NCI-H446 treated with DMSO at 0.1 percent for 48 hours (cell line): ENCODE measurements at places on chromosomes 12 and 14.

- no peak for DNase-seq
Measured at GRCh38 chr14:46399049-46399448, 252.5 kb downstream of the RPL10L start.

- no peak for DNase-seq
Measured at GRCh38 chr12:66203820-66204219, 14.8 kb downstream of the IRAK3 start.

GRCh38 chr12:76078748-76079147, 5.7 kb downstream of the NAP1L1 start:
- no peak for DNase-seq

DNA sequence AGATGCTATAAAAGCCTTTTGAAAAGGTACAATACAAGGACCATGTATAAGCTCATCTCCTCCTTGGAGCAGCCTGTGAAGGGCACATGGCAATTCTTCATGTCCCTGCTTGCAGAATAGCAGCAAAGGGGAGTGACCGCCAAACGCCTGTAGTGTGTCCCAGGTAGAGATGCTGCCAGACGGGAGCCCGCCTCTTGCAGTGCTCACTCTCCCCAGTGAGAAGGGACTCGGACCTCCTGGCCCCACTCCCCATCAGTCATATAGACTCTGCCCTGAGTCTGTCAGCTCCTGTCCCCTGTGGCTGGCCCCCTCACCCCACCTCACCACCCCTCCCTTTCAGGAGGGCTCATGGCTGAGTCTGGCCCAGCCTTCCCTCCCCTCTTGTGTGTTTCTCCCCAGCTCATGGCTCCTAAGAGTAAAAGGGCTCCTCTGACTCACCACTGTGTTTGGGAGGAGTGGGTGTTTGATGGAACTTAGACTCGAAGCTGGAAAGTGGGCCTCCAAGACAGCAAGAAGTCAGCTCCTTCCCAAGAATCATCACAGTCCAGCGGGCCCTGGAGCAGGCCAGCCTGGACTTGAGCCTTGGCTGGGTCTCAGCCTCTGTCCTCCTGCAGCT, 40.9 kb downstream of the DEGS2 start:
- no peak for DNase-seq

- no peak for DNase-seq
Measured at GRCh38 chr14:25001156-25001555, 48.8 kb downstream of the STXBP6 start.

DNA sequence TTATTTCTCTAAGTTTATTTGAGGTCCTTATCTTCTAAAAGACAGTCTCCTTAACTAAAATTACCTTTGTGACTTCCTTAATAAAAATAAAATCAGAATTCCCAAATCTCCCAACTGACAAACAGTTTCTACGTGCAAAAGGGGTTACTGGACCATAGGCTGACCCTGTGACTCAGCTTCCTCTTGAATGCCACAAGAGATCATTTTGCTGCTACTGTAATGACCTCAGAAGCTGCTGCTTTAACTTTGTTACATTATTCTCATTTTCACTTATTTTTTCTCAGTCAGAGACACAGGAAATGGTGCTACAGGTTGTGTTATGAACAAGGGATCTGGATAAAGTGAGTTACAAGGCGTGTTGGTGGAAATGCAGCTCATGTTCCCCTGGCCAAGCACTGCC, 132.2 kb upstream of the TMTC2 start:
- DNase-seq, result no peak

DNA sequence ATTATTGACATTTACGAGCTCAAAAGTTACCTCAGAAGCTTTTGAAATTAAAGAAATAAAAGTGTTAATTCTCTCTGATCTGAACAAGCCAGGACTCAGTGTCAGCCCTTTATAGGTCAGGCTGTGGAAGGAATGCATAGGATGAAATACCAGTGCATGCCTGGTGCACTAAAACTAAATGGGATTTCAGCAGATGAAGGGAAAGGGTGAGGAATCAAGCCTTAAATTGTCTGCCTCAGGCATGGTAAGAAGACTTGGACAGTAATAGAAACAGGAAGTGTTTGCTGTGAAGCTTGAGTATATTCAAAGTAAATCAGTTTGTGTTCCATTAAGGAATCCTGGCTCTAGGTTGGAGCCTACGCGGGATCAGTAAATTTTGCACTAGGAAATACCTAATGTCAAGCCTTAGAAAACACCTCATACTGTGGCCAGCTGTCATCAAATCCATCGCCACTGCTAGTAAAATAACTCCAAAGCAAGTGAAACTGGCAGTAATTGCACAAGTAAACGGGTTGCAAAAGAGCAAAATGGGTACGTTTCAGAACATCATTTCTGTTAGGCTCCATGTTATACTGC, 76.3 kb downstream of the PDE3A start:
- DNase-seq, result no peak

GRCh38 chr12:124107351-124107750, 134.3 kb downstream of the ZNF664 start:
- no peak for DNase-seq
